ENCODE measurements at places on chromosomes 13 and 19.
A peak's percentile ranks its signal among the peaks of the same experiment; 100 is the strongest.

DNA sequence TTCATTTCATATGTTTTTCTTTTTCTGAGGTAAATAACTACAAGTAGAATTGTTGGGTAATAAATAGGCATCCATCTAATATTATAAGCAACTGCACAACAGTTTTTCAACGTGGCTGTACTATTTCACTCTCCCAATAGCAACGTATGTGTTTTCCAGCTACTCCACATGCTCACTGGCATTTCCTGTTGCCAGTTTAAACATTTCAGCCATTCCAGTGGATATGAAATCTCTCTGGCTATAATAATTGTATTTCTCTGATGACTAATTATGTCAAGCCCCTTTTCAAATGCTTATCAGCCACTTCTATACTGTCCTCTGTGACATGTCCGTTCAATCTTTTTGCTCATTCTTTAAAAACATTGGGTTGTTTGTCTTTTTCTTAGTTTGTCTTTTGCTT, 26.8 kb upstream of the ALOX5AP start:
- DNase-seq: no peak

DNA sequence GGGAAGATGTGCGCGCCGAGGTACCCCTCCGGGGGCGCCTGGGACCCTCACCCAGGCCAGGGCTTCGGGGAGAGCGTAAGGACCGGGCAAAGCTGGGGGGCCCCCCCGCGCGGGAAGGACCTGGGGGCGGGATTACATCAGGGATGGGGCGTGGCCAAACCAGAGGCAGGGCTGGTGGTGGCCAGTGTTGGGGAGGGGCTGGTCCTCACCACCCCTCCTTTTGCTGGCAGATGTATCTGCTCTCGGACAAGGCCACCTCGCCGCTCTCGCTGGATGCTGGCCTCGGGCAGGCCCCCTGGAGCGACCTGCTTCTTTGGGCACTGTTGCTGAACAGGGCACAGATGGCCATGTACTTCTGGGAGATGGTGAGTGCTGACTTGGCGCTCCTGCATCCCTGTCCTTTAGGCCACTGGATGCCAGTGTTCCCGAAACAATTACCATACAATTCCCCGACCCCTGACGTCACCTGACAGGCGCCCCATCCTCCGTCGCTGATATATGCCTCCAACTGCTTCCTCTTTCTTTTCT, 25.3 kb downstream of the TRPM4 start:
- no peak for DNase-seq

GRCh38 chr13:113881614-113882266, 17.9 kb upstream of the GAS6 start:
- DNase-seq: no peak

GRCh38 chr13:47233734-47234133, 336.9 kb upstream of the HTR2A start:
- DNase-seq: no peak

- no peak for DNase-seq
Observed at GRCh38 chr19:14412996-14413692, 6.0 kb downstream of the DDX39A start.

GRCh38 chr19:3451451-3451866, 28.9 kb downstream of the SMIM24 start:
- DNase-seq: no peak

GRCh38 chr13:20993211-20993610, 68.2 kb downstream of the LATS2 start:
- DNase-seq: no peak

DNA sequence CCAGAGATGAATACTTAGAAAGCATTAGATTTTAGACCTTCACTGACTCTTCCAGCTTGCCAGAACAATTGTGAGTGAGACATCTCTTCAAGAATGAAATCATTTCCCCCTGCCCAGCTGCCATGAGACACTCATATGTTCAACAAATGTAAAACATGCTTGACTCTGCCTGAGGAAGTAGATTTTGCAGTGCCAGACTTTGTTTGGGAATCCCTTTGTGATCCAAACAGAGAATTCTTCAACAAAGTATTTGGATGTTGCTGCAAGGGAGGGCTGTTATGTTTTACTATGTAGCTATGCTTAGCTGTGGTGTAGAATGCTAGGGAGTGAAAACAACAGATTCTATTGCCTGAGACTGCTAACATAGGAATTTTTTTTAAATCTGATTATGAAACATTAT, 416.4 kb downstream of the DCT start:
- DNase-seq: no peak

- no peak for DNase-seq
Observed at GRCh38 chr13:113528101-113528812, 37.7 kb upstream of the DCUN1D2 start.

DNA sequence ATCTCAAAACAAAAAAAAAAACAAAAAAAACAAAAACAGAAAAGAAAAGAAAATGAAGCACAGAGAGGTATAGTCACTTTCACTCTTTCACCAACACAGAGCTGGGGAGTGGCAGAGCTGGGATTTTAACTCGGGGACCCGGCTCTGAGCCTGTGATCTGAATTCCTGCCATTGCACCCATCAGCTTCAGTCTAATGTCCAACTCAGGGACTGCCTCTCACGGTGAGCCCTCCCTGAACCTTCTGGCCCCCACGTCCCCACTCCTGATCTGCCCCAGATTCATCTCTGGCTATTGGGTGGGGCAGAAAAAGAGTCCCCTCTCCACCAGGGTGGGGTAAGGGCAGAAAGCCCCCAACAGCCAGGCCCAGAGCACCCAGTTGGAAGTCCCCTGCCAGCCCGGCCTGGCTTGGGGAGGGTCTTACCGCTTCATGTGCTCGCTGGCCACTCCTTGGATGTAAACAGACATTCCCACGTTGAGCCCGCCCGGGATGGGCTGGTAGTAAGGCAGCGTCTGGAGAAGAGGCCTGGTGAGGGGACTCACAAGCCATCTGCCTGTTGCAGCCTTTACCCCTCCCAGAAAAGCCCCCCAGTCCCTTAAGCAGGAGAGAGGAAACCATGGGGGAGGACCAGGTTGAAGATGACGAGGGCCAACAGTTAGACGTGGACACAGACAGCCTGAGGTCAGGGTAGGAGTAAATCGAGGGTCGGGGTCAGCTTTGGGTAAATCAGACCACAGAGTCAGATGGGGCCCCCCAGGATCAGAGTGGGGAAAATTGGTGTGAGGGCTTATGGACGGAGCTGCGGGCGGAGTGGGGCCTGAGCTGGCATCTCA, 520 bp downstream of the LGALS4 start:
- DNase-seq: no peak

- peak; percentile 21 for DNase-seq
Observed at GRCh38 chr13:27960362-27961226, 8.5 kb downstream of the CDX2 start.

GRCh38 chr19:32480321-32480720, 74.8 kb downstream of the DPY19L3 start:
- no peak for DNase-seq

- no peak for DNase-seq
Observed at GRCh38 chr13:37747071-37747612, 122.4 kb downstream of the TRPC4 start.

All from stimulated activated CD8-positive, alpha-beta memory T cell treated with anti-CD3 and anti-CD28 coated beads, Interleukin-15, amount 100 ng/mL, for 48 hours (primary cell).